ENCODE measurements at places on chromosomes 1 and 21.
A peak's percentile ranks its signal among the peaks of the same experiment; 100 is the strongest.

DNA sequence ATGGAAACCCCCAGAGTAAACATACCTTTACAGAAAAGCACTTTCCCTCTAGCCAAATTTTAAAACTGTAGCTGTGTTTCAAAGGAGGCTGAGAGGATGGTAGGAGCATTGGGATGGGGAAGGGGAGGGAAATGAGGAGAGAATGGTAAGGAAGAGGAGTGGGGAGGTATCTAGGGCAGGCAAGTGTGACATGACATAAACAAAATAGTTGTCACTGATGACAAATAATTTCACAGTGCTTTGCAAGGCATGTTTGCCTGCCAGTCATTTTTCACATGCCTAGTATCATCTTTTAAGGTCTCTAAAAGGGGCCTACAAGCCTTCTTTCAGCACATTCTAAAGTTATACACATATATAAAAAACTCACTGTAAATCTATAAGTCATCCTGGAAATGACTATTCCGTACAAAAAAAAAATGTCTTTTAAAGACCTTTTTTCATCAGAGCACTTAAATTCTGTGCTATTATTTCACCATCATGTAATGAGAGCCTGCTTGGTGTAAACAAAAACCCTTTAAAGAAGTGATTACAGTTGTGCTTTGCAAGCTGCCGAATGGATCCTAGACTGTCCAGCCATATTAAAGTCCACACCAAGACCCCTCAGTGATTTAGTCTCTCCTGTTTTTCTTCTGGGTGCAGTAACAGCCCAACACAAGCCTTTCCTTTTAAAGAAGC lies 38.4 kb downstream of the HLX start:
- DNase-seq, result no peak

DNA sequence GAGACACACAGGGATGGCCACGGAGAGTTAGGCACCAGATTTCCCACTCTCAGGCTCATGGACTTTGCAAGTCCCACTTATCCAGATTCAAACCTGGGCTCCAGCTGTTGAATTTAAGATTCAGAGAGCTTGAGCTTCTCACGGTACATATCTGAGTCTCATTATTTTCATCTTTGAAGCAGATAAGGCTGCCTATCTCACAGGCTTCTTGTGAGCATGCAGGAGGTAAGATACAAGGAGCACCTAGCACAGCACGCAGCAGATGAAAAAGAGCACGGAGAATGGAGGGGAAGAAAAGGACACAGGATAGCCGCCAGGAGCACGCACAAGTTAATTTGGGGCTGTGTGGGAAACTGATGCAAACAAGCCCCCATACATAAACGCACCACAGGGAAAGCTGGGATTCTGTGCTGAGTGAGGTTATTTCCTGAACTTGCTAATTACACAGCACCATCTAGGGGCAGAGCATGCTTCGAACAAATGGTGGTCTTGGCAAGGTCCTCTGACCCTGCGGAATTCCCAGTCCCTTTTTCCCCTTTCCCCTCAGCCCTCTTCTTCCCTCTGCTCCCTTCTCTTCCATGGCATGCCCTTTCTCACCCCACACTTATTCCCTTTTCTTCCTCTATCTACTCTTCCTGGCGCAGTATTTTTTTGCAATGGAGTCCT lies 134.7 kb upstream of the VANGL1 start:
- DNase-seq, result no peak

- peak; percentile 70 for DNase-seq
Observed at GRCh38 chr1:10692401-10693021, 103.9 kb downstream of the CASZ1 start.

- no peak for DNase-seq
Observed at GRCh38 chr1:228410015-228410414, 3.4 kb upstream of the TRIM11 start.

DNA sequence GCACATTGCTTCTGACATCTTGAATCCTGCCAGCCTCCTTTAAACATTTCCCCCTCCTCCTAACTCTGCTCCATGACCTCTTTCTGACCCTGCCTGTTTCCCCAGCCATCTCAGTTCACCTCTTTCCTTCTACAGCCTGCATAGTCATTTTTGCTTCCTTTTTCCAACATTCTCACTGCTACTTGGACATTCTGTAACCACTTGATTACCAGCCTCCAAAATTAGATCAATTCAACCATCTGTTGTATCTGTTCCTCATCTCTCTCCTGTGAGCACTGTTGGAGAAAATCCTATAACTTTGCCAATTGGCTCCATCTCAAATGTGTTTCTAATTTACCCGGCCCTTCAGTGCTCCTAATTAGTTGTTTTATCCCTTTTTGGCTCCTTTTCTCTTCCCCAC lies 27.5 kb upstream of the GPR88 start:
- no peak for DNase-seq

DNA sequence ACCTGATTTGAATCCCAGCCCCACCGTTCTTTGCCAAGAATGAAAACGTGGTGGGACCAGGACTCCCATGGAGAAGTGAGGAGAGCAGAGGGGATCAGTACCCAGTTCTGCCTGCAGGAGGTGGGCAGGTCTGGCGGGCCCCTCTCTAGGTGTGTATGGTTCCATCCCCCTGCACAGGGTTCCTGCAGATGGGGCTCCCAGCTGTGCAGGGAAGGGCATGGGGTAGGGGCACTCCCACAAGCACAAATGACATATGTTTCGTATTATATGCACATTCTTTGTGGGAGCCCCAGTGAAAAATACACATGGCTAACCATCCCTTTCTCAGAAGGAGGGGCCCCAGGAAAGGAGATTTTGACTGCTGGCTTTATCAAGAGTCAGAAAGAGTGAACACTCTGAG lies 144.6 kb downstream of the PLPP3 start:
- DNase-seq, result no peak

GRCh38 chr1:235056937-235057336 lies 71.7 kb downstream of the TOMM20 start:
- DNase-seq, result no peak

- no peak for DNase-seq
Observed at GRCh38 chr1:1171161-1171545, 2.5 kb upstream of the TTLL10 start.

DNA sequence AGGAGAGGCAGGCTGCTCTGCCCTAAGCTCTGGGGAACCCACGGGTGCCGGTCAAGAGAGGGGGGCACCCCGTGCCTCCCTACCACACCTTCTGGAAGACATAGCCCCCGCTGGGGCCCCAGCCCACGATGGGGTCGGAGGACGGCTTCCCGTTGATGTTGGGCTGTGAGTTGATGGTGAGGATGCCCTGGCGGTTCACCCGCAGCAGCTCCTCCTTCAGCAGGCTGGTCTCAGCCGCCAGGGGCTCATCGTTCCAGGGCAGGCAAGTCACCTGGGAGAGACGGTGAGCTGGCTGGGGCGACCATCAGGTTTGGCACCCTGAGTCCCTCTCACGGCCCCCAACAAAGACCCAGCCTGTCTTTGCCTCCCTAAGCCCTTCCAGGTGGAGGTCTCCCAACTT lies 11.9 kb downstream of the MTHFR start:
- DNase-seq, result no peak

- DNase-seq, result no peak
Observed at GRCh38 chr1:87337606-87338005, 8.9 kb downstream of the LMO4 start.

- no peak for DNase-seq
Observed at GRCh38 chr1:55131801-55132200, 83.4 kb downstream of the USP24 start.

DNA sequence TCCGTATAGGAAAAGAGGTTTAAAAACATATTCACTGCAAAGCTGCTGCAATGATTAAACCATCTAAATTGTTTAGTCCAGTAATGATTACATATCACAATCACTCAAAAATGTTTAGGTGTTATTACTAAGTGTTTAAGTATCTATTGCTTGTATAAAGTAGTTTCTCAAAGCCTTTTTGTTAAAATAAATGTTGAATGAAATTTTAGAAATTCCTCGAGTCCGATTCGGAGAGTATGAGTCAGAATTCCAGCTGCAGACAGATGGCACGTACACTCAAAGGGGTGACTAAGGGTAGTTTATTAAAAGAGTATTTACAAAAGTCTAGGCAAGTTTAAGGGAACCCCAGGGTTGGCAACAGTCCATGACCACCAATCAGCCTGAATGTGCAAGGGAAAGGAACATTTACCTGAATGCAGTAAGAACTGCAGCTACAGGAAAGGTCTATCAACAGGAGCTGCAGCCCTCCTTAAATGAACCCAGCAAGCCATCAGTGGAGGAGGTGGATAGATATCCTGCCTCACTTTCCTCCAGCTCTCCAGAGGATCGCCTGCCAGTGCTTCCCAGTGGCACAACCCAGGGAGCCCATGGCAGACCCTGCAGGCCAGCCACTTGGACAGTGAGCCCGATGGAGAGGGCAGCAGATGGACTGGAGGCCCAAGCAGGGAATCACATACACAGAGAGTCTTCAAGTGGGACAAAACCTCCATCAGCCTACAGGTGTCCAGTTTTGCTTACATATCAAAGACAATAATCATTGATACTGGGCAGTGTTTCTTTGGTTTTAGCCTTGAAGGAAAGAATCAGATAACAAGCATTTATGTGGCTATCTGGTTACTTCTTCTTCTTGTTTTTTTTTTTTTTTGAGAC lies 92.1 kb upstream of the SLC44A3 start:
- DNase-seq, result no peak

Data from activated T-cell treated with anti-CD3 and anti-CD28 coated beads, Interleukin-2, amount 50 U/mL, for 1 hour (primary cell).